AG20443 (cell line): ENCODE measurements at places on chromosomes 5 and 9.

GRCh38 chr9:110058304-110058953 is 149.5 kb downstream of the C9orf152 start:
- no peak for DNase-seq

- peak; percentile 44 for DNase-seq
These were observed 136.6 kb upstream of the EPB41L4A start for GRCh38 chr5:112555691-112556090.

- no peak for DNase-seq
These were observed 437.3 kb downstream of the DTWD2 start for GRCh38 chr5:118551031-118551430.

DNA sequence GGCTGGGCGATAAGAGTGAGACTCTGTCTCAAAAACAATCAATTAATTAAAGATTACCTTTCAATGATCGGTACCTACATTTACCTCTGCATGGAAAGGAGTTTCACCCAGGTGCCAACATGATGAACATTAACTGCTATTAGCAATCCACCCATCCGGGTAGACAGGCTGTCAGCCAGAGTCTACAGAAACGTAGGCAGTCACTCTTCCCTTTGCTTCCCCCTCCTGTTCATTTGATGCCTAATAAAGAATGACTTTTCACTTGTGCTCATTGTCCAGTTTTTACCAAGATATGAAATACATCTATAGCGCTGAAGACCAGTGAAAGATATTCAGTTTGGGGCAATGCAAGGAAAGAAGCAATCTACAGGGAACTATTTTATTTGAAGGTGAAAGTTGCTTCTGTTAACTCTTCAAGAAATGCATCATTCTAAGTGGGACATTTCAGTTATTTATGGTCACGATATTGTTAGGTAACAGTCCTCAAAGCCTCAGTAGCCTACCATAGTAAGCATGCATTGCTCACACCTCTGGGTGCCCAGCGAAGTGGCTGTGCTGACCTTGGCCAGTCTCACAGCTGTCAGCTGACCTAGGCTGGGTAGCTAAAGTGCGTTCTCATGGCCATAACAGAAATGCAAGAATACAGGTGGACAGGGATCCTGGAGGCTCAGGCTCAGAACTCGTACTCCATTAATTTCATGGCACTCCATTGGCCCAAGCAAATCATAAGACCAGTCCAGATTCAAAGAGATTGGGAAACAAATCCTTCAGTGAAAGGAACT is 87.2 kb upstream of the DMRT1 start:
- DNase-seq = no peak

GRCh38 chr9:136935651-136936050 is 8.9 kb downstream of the FBXW5 start:
- DNase-seq = no peak

DNA sequence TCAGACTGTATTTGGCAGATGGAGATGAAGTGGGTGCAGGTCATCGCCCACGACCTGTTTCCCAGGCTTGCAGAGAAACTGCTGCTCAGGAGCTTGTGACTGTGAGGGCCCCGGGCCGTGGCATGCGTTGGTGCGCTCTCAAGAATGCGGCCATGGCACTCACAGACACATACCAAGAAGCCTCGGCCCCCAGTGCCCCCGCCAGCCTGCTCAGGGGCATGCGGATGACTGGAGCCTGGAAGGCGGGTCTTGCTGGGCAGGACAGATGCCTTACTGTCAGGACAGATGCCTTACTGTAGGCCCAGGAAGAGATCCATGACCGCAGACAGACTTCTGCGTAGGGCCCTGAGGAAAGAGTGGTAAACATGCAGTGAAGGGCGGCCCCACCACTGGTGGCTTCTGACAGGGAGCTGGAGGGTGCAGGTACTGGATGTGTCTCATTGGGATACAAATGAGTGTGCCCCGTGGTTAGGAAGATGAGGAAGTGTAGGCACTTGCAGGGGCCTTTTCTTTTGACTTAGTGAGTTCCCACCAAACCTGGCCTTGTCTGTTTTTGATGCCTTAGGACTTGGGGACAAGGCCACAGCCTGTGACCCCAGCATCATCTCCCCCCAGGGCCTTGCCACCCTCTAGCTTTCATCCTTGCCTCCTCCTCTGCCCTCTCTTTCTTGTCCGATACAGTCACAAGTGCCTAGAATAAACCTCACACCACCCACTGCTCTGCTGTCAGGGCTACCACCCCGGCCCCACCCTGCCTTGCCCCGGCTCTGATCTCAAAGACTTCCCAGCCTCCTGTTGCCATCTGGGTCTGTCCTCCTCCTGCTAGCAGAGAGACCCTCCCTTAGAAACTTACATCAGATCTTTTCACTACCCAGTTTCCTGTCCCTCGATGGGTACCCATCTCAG is 68.8 kb upstream of the ABL1 start:
- DNase-seq = no peak

DNA sequence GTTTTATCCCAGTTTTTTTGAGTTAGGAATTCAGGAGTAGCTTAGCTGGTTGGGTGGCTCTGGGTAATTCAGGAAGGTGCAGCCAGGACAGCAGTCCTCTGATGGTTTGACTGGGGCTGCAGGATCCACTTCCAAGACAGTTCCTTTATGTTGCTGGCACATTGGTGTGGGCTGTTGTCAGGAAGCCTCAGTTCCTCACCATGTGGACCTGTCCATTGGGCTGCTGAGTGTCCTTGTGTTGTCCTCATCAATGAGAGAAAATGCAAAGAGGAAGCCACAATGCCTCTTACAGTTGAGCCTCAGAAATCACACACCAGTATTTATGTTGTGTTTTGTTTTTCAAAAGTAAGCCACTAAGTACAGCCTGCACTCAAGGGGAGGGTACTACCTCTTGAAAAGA is 140.9 kb downstream of the MAST4 start:
- no peak for DNase-seq

DNA sequence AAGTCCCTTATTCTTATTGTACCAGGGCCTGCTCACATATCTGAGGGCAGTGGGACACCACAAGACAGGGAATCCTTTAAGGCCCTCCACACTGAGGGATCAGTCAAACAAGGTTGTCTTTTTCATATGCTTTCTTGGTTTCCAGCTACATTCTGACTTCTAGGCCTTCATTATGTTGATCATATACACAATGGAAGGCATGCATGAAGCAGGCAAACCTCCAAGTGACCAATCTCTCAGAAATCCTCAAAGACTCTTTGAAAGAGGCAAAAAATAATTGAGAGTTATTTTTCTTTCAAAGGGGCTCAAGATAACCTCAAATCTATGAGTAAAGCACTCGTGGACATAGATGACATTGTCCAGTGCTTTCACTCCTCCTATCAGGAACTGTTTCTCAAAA is 1195.9 kb upstream of the ACO1 start:
- DNase-seq = no peak

DNA sequence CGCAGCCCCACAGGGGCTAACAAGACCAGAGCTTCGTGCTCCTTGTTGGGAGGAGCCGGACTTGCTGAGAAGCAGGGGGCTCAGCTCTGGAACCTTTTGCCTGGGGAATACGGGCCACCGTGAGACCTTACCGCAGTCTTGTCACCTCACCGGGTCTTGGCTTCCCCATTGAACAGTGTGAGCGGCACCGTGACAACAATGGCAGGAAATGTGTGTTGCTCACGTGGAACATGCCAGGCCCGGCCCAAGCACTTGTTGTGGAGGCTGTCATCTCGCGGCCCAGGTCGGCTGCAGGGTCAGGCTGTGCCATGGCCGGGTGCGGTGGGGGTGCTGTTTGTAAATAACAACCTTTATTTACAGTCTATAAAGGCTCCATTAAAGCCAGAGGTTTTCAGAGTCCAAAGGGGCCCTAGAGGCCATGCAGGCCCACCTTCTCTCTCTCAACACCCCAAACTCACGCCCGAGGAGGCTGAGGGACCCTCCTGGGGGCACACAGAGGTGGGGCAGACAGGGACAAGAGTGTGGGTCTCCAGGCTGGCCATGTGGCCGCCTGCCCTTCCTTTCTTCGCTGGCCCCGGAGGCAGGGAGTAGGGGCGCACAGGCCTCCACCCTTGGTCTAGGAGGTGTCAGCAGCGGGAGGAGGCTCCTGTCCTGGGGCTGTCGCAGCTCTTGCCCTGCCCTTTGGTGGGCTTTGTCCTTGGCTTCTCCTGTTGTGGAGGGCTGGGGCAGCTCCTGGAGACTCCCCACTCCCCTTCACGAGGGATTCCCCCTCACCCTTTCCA is 79.7 kb downstream of the TSPAN17 start:
- DNase-seq = no peak

GRCh38 chr9:93260263-93261066 is 76.5 kb downstream of the WNK2 start:
- DNase-seq = peak; percentile 5

DNA sequence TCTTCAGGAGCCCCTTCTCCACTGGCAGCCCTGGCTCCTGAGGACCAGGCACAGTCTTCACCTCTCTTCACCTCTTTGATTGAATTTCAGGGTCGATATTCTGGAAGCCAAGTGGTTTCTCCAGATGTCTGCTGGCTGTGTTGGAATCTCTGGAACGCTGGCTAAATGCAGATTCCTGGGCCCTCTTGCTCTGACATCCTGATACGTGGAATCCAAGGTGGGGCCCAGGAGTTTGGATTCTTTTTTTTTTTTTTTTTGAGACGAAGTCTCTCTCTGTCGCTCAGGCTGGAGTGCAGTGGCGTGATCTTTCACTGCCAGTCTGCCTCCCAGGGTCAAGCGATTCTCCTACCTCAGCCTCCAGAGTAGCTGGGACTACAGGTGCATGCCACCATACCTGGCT is 26.8 kb upstream of the IER5L start:
- no peak for DNase-seq

DNA sequence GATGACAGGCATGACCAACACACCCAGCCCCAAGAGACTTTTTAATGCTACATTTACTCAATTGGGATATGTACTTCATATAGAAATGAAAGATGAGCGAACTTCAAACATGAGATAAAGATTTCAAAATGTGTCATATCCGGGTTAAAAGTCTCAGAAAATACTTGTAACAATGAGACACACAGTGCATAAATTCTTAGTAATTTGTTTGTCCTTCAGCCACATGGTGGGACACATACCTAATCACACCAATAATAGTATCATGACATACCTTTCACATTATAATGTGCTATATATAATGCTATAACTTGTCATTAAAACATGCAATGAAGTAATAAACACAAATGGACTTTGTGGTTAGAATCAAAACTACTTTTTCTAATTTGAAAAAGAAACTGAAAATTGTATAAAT is 204.7 kb upstream of the RFX3 start:
- DNase-seq = no peak

- no peak for DNase-seq
These were observed 4.5 kb downstream of the GRK6 start for GRCh38 chr5:177430972-177431316.

- peak; percentile 51 for DNase-seq
These were observed 28.4 kb upstream of the SSBP2 start for GRCh38 chr5:81779125-81779915.

GRCh38 chr9:107312376-107313050 is 29.4 kb downstream of the RAD23B start:
- DNase-seq = peak; percentile 68
